ENCODE measurements at places on chromosomes 4 and X. TPM values are rescaled to one million over a fixed set of nuclear protein-coding genes. Genes with fewer than 3 reads are reported as not detected.

TCEAL6 gene
- 1.7 TPM for polyA plus RNA-seq

HSFX2 gene
- 1.8 TPM for polyA plus RNA-seq

PNMA6A gene
- polyA plus RNA-seq: 2.3 TPM

OPRPN gene
- not detected for polyA plus RNA-seq

GPC4 gene
- 3.2 TPM for polyA plus RNA-seq

GRCh38 chrX:44344687-44345086 is 1.2 kb upstream of the EFHC2 start:
- no peaks in the 10 kb centered on the region for H3K4me1 ChIP-seq
- no peak overlapping the region for H3K4me3 ChIP-seq
- peaks cover 25% of the 10 kb centered on the region for H3K27me3 ChIP-seq
- H3K27ac ChIP-seq: no peak overlapping the region

GRCh38 chrX:67523002-67523681 is 20.7 kb upstream of the AR start:
- no peaks in the 10 kb centered on the region for H3K4me1 ChIP-seq
- H3K27ac ChIP-seq: no peak overlapping the region
- no peak for DNase-seq
- H3K36me3 ChIP-seq: no peaks in the 10 kb centered on the region

GRCh38 chr4:4592414-4592813 is 50.6 kb upstream of the STX18 start:
- H3K4me1 ChIP-seq: no peaks in the 10 kb centered on the region
- no peak for DNase-seq
- H3K36me3 ChIP-seq: no peaks in the 10 kb centered on the region
- H3K27ac ChIP-seq: no peak overlapping the region
- H3K27me3 ChIP-seq: no peaks in the 10 kb centered on the region
- no peak overlapping the region for H3K4me3 ChIP-seq

DNA sequence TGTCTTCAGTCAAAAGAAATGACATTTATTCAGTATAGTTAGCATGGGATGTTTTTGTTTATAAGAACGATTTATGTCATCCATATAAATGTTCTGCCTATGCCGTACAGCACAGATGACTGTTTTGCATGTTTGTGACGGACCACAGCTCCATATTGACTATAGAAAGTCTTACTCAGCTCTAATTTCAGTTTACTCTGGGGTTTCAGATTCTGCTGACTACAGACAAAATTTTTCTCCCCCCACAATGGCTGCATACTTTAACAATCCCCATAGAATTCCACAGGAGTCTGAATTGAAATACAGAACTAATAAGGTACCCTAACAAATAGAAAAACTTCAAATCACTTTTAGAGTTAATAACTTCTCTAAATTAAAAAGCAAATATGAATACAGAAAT is 191.0 kb downstream of the SCFD2 start:
- peaks cover 4% of the 10 kb centered on the region for H3K4me1 ChIP-seq
- no peak for DNase-seq
- H3K27me3 ChIP-seq: no peaks in the 10 kb centered on the region
- no peak overlapping the region for H3K27ac ChIP-seq

DNA sequence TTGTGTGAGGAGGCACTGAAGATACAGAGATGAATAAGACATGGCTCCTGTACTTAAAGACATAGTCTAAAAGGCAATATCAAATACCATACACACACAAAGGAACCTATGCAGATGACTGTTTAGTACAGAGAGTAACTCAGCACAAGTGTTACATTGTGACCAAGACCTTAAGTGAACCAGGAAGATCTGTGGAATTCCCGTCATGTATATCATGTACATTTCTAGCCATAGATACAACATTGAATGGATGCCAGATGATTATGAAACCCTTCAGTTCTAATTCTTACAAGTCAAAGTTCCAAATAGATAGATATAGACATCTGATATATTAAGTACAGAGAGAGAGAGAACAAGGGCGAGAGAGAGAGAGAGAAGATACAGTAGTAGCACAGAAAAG is 73.2 kb downstream of the PAK3 start:
- no peak for DNase-seq
- no peaks in the 10 kb centered on the region for H3K4me1 ChIP-seq
- H3K27ac ChIP-seq: no peak overlapping the region
- H3K4me3 ChIP-seq: no peak overlapping the region
- H3K36me3 ChIP-seq: no peaks in the 10 kb centered on the region

DNA sequence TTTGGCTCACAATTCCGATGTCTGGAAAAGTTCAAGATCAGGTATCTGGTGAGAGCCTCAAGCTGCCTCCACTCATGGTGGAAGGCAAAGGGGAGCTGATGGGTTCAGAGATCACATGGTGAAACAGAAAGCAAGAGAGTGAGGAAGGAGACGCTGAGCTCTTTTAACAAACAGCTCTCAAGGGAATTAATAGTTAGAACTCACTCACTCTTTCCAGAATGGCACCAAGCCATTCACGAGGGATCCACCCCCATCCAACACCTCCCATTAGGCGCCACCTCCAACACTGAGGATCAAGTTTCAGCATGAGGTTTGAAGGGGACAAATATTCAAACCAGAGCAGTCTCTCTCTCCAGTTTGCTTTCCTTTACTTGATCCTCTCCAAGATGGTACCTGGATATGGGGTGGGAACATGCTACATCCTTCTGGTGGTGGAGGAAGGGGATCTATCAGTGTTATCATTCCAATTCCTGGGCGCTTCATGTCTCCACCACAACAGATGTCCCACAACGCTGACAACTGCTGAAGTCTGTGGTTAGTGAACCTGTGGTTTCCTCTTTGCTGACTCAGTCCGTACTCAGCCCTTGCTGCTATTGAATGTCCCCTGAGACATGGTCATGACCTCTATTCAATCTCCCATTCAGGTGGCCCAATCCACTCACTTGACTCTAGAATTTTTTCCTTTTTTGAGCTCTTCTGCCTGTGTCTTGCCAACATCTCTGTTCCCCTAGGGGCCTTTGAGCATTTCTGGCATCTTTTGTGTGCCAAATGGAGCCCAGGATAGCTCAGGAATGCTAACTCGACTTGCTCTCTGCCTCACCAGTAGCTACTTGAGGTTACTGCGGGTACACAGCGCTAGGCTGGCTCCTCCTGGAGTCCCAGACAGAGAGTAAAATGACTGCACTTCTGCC is 395.2 kb downstream of the MID1IP1 start:
- H3K27ac ChIP-seq: no peak overlapping the region
- H3K27me3 ChIP-seq: peaks cover 46% of the 10 kb centered on the region
- H3K4me1 ChIP-seq: no peaks in the 10 kb centered on the region
- H3K36me3 ChIP-seq: no peaks in the 10 kb centered on the region
- DNase-seq: no peak
- no peak overlapping the region for H3K4me3 ChIP-seq

DNA sequence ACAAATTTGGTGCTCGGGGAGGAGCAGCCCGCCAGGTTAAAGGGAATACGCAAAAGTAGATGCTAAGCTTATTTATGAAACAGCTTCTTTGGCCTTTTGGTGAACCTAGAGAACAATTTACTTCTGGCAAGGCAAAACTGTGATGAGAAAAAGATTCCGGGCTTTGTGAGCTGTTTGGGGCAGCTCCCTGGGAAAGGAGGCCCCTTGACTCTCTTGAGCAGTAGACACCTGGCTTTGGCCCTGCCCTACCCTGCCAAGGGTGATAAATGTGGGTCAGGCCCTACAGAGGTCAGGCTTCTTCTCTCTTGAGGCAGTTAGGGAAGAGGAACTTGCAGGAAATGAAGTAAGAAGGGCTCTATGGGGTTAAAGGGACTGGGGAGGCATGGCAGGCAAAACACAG is 509.6 kb downstream of the MID1IP1 start:
- peaks cover 4% of the 10 kb centered on the region for H3K4me1 ChIP-seq
- DNase-seq: no peak
- no peak overlapping the region for H3K4me3 ChIP-seq
- peaks cover 11% of the 10 kb centered on the region for H3K27me3 ChIP-seq

GRCh38 chr4:90825849-90826248 is 698.7 kb downstream of the CCSER1 start:
- no peaks in the 10 kb centered on the region for H3K27me3 ChIP-seq
- H3K4me1 ChIP-seq: no peaks in the 10 kb centered on the region
- H3K4me3 ChIP-seq: no peak overlapping the region
- H3K27ac ChIP-seq: no peak overlapping the region
- H3K36me3 ChIP-seq: no peaks in the 10 kb centered on the region
- no peak for DNase-seq

DNA sequence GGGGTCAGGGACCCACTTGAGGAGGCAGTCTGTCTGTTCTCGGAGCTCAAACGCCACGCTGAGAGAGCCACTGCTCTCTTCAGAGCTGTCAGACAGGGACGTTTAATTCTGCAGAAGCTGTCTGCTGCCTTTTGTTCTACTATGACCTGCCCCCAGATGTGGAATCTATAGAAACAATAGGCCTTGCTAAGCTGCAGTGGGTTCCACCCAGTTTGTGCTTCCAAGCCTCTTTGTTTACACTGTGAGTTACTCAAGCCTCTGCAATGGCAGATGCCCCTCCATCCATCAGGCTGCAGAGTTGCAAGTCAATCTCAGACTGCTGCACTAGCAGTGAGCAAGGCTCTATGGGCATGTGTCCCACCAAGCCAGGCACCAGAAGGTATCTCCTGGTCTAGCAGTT is 158.1 kb downstream of the DTHD1 start:
- no peak overlapping the region for H3K4me3 ChIP-seq
- no peak for DNase-seq

DNA sequence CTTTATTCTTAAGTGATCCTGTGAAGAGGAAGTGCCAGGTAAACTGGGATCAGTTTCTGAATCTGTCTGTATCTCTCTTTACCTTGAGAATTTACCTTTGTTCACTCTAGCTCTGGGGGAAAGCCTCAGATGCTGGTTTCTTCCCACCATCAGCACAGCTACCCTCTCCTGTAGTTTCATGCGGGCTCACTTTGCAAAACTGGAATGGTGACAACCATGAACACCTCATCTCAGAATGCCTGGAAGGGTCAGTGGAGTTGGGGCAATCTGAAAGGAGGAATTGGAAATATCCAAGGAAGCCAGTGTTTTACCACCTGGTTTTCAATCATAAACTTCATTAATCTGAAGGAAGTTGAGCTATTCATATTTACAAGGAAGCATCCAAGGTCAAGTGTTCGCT is 30.8 kb upstream of the DCX start:
- no peak overlapping the region for H3K4me3 ChIP-seq
- no peaks in the 10 kb centered on the region for H3K4me1 ChIP-seq
- no peak for DNase-seq

- H3K36me3 ChIP-seq: peaks cover 3% of the 10 kb centered on the region
- no peaks in the 10 kb centered on the region for H3K4me1 ChIP-seq
- no peaks in the 10 kb centered on the region for H3K27me3 ChIP-seq
These were observed 71.1 kb downstream of the CRMP1 start for GRCh38 chr4:5821665-5822358.

DNA sequence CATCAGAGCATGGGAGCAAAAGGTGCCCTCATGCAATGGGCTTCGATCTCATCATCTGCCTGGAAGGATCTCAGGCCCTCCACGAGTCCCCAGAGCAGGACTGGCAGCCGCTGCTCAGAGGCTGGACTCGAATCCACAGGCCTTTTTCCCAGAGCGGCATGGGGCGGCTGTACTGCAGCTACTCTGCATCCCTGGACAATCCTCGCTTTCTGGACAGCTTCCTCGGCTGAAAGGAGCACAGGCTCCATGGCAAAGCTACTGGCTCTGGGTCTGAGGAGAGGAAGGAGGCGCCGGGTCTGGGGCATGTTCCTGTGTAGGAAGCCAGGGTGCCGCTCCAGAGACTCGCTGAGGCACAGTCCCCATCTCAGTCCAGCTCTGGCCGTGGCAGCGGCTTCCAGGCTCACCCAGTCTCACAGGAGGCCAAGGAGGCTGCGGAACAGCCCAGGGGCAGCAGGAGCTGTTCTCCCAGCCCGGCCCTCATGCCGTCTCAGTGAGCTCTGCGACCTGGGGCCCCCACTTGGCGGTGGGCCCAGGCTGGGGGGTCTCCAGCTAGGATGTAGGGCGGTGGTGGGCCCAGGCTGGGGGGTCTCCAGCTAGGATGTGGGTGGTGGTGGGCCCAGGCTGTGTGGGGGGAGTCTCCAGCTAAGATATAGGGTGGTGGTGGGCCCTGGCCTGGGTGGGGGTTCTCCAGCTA is 2.7 kb upstream of the SPON2 start:
- peaks cover 22% of the 10 kb centered on the region for H3K27me3 ChIP-seq
- no peak overlapping the region for H3K4me3 ChIP-seq
- no peak overlapping the region for H3K27ac ChIP-seq
- peaks cover 18% of the 10 kb centered on the region for H3K4me1 ChIP-seq

GRCh38 chr4:67861513-67861912 is 22.3 kb downstream of the TMPRSS11D start:
- no peak overlapping the region for H3K27ac ChIP-seq
- H3K4me3 ChIP-seq: no peak overlapping the region
- H3K27me3 ChIP-seq: no peaks in the 10 kb centered on the region
- no peaks in the 10 kb centered on the region for H3K4me1 ChIP-seq
- DNase-seq: no peak

- H3K27me3 ChIP-seq: no peaks in the 10 kb centered on the region
- DNase-seq: no peak
- no peak overlapping the region for H3K27ac ChIP-seq
- H3K4me3 ChIP-seq: no peak overlapping the region
- peaks cover 5% of the 10 kb centered on the region for H3K4me1 ChIP-seq
These were observed 419.1 kb upstream of the BOD1L1 start for GRCh38 chr4:14046642-14047041.

GRCh38 chr4:144304025-144304424 is 163.5 kb upstream of the GYPA start:
- H3K27me3 ChIP-seq: no peaks in the 10 kb centered on the region
- H3K4me3 ChIP-seq: no peak overlapping the region
- H3K36me3 ChIP-seq: no peaks in the 10 kb centered on the region
- DNase-seq: no peak
- H3K4me1 ChIP-seq: no peaks in the 10 kb centered on the region

DNA sequence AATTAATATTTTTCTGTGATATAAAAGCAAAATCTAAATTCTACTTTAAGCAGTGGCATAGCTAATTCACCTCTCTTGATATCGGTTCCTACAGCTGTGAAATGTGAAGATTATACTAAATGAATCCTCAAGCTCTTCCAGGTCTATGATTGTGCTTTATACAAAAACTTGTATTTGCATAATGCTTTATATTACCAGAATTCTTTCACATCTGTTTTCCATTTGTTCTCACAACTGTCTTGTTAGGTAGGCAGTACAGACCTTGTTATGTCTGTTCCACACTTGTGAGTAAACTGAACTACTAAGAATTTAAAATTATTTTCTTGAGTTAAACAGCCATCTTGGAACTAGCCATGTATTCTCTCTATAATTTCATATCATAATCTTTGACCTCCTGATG is 184.9 kb downstream of the RAPGEF2 start:
- H3K27me3 ChIP-seq: no peaks in the 10 kb centered on the region
- no peak for DNase-seq
- no peak overlapping the region for H3K27ac ChIP-seq
- no peaks in the 10 kb centered on the region for H3K36me3 ChIP-seq
- H3K4me1 ChIP-seq: peaks cover 24% of the 10 kb centered on the region
- no peak overlapping the region for H3K4me3 ChIP-seq

DNA sequence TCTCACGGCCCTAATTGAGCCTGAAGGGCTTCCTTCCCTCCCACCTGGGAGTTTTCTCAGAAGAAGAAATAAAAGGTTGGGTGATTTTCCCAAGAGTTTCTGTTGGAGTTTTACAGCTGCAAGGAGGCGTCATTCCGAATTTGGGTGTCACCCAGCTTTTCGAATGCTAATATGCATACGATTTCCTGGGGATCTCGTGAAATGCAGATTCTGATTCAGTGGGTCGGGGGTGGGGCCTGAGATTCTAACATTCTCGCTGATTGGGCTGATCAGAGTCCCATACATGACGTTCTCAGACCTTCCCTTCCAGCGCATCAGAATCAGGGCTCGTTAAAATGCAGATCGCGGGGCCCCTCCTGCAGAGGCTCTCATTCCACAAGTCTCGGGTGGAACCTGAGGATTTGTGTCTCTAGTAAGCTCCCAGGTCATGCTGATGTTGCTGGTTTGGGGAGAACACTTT is 125.8 kb upstream of the STX18 start:
- H3K36me3 ChIP-seq: no peaks in the 10 kb centered on the region
- H3K4me3 ChIP-seq: no peak overlapping the region
- DNase-seq: no peak
- no peaks in the 10 kb centered on the region for H3K4me1 ChIP-seq

Measured in adrenal gland (tissue), 19 donors.